ENCODE measurements at places on chromosomes 4 and X.
A peak's percentile ranks its signal among the peaks of the same experiment; 100 is the strongest.

- no peak for DNase-seq
- no peak overlapping the region for H3K4me3 ChIP-seq
- no peak overlapping the region for H3K27ac ChIP-seq
- H3K4me1 ChIP-seq = no peaks in the 10 kb centered on the region
- H3K27me3 ChIP-seq = no peaks in the 10 kb centered on the region
Observed at GRCh38 chr4:48255072-48255958, 14.3 kb downstream of the TEC start.

DNA sequence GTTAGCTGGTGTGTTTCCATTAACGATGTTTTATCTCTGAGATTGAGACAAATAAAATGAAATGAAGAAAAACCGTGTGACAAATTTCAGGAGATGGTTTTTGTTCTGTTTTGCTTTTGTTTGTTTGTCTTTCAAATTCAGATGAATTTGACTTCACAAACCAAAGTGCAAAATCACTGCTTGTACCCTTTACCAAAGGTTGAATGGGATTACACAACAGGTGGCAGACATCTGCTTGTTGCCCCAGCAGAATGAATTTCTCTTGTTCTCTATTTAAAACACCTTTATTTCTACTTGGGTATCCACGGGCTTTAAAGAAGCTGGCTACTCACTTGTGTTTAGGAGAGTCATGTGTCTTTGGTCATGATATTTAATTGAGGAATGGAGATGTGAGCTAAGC lies 239.7 kb upstream of the CLNK start:
- H3K27me3 ChIP-seq = no peaks in the 10 kb centered on the region
- H3K27ac ChIP-seq = no peak overlapping the region
- no peaks in the 10 kb centered on the region for H3K36me3 ChIP-seq
- no peak overlapping the region for H3K4me3 ChIP-seq
- DNase-seq = no peak
- no peaks in the 10 kb centered on the region for H3K4me1 ChIP-seq

GRCh38 chr4:38723726-38724474 lies 58.9 kb downstream of the TLR10 start:
- no peak overlapping the region for H3K27ac ChIP-seq
- no peaks in the 10 kb centered on the region for H3K36me3 ChIP-seq
- no peak for DNase-seq
- no peak overlapping the region for H3K4me3 ChIP-seq
- H3K4me1 ChIP-seq = peaks cover 17% of the 10 kb centered on the region

GRCh38 chrX:23656684-23657083 lies 10.6 kb upstream of the PRDX4 start:
- no peak overlapping the region for H3K4me3 ChIP-seq
- H3K36me3 ChIP-seq = no peaks in the 10 kb centered on the region
- no peak for DNase-seq
- no peak overlapping the region for H3K27ac ChIP-seq

- no peak overlapping the region for H3K27ac ChIP-seq
- H3K36me3 ChIP-seq = no peaks in the 10 kb centered on the region
- H3K4me1 ChIP-seq = peaks cover 3% of the 10 kb centered on the region
- DNase-seq = no peak
- H3K4me3 ChIP-seq = no peak overlapping the region
Observed at GRCh38 chr4:1417522-1418390, 11.5 kb upstream of the NKX1-1 start.

DNA sequence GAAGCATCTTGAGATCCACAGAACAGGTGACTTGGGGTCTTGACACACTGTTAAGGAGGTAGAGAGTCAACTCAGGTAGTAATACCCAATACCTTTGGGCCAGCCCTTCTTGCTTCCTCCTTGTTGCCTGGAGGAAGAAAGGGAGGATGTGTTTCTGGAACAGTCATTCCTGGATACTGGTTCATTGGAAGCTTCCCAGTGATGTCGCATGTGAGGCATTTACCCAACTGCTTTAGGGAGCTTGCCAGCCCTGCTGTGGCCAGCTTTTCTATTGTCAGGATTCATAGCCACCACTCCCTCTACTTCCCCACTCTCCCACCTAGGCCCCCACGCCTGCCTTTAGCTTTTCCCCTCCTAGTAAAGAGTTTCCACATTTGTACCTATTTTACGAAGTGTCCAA lies 310.3 kb upstream of the PRPS2 start:
- no peak overlapping the region for H3K4me3 ChIP-seq
- no peak for DNase-seq
- no peaks in the 10 kb centered on the region for H3K36me3 ChIP-seq

DNA sequence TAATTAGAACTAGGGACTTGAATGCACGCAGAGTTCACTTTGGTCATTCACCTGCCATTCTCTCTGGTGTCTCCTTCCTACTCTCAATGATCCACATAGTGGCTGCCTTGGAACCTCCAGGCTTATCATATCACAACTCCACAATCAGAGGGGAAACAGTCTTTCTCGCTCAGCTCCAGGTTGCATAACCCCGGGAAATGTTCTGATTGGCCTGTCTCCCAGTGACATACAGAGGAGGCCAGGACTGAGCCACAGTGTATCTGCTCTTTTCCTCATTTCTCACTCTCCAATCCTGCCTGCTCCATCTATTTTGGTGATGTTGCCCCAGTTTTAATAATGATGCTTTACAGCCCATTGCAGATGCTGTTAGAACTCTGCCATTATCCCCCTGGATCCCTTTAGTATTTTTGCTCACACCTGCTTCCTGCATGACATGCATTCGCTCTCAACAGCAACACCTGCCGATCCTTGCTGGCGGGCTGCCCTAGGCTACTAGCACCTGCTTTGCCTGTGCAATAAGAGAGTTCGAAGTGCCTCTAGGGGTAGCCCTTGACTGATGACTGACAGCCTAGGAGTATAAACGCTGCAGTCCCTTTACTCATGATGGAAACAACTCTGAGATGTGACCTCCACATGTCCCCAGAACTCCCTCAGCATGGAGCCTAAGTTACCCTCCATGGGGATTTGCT lies 211.3 kb upstream of the RPS6KA3 start:
- H3K4me3 ChIP-seq = no peak overlapping the region
- H3K4me1 ChIP-seq = no peaks in the 10 kb centered on the region
- H3K27me3 ChIP-seq = peaks cover 6% of the 10 kb centered on the region
- DNase-seq = no peak
- no peak overlapping the region for H3K27ac ChIP-seq
- no peaks in the 10 kb centered on the region for H3K36me3 ChIP-seq

- H3K36me3 ChIP-seq = no peaks in the 10 kb centered on the region
- H3K4me1 ChIP-seq = peaks cover 7% of the 10 kb centered on the region
- H3K4me3 ChIP-seq = no peak overlapping the region
- DNase-seq = no peak
Observed at GRCh38 chrX:31117266-31117665, 45.4 kb upstream of the FTHL17 start.

GRCh38 chr4:83356899-83357661 lies 22.4 kb upstream of the HPSE start:
- peaks cover 10% of the 10 kb centered on the region for H3K4me1 ChIP-seq
- no peak overlapping the region for H3K4me3 ChIP-seq
- peaks cover 4% of the 10 kb centered on the region for H3K36me3 ChIP-seq

DNA sequence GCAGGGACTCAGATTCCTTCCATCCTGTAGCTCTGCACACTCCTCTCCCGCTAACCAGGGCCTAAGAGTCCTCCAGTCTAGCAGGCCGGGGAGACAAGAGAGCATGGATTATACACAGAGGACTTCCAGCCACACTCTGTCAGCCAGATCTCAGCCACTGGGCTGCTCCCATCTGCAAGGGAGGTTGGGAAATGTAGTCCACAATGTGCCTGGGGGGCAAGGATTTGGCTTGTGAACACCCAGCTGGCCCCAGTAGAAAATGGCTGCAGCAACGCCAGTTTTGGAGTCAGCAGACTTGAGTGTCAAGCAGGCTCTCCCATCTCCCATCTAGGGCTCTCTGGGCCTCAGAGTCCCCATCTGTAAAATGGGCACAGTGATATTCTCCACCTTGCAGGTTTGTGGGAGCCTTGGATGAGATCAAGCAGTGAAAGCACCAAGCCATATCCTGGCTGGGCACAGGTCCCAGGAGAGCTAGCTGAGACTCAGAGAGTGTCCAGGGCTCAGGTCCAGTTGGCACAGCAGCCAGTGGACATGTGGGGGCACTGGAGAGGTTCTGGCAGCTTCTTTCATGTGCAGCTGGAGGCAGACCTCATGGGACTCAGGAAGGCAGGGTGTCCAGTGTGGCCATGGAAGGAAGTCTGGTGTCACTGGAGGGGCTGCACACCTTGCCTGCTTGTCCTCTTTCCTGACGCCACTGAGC lies 14.6 kb downstream of the PSAPL1 start:
- no peaks in the 10 kb centered on the region for H3K4me1 ChIP-seq
- H3K36me3 ChIP-seq = no peaks in the 10 kb centered on the region
- no peak overlapping the region for H3K27ac ChIP-seq
- no peak overlapping the region for H3K4me3 ChIP-seq
- H3K27me3 ChIP-seq = no peaks in the 10 kb centered on the region

DNA sequence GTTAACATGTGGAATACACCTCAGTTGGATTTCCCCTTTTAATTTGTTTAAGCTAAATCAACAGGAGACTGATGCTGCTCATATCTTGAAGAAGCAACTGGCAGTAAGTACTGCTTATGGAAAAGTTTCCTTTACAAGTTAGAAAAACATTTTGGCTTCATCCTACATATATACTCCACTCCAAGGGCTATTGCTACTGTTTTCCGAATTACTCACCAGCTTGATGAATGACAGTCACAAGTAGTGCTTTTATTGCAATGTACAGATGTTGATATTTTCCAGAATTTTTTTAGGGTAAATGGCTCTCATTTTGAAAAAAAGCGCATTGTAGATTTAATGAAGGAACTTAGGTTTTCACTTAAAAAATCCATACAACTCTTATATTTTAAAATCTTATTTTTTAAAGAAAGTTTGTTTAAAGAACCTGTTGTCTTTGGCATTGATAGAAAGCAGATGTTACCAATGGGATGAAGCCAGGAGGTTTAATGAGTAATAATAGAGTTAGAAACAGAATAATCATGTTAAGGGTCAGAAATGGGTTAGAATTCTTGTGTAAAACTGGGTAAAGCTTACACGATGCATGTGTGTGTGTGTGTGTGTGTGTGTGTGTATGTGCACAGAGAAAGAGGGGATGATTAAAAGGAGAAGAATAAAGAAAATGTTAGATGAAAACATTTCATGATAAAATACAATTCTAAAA lies 272.9 kb downstream of the CFAP299 start:
- no peaks in the 10 kb centered on the region for H3K36me3 ChIP-seq
- H3K27me3 ChIP-seq = no peaks in the 10 kb centered on the region
- H3K27ac ChIP-seq = no peak overlapping the region
- no peaks in the 10 kb centered on the region for H3K4me1 ChIP-seq
- no peak overlapping the region for H3K4me3 ChIP-seq

DNA sequence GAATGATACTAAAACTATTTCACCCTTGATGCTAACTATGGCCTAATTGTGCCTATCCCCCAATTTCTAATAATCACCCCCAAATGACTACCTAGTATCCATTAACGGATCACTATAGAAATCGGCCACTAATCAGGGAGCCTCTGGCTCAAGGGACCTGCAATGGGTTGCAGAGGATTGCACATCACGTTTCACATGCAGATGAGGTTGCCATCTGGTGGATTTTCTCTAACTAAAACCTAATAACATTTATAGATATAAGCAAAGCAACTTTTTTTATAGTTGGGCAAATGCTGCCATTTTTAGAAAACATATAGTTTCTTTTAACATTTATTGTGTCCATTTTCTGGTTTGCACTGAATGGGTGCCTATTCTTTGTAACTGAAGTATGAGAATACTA lies 28.3 kb upstream of the ALG13 start:
- no peaks in the 10 kb centered on the region for H3K4me1 ChIP-seq
- no peak overlapping the region for H3K27ac ChIP-seq
- H3K36me3 ChIP-seq = no peaks in the 10 kb centered on the region
- no peak overlapping the region for H3K4me3 ChIP-seq

DNA sequence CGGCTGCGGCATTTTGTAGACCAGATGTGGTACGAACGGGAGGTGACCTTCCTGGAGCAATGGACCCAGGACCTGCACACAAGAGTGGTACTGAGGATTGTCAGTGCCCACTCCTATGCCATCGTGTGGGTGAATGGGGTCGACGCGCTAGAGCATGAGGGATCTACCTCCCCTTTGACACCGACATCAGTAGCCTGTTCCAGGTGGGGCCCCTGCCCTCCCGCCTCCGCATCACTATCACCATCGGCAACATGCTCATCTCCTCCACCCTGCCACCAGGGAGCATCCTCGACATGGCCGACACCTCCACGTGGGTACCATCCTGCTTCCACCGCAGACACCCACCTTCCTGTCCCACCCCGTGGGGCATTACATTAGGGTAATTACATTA lies 46.2 kb downstream of the SMARCA5 start:
- no peaks in the 10 kb centered on the region for H3K27me3 ChIP-seq
- H3K4me1 ChIP-seq = peaks cover 16% of the 10 kb centered on the region
- DNase-seq = no peak
- H3K36me3 ChIP-seq = peaks cover 4% of the 10 kb centered on the region
- peak overlapping the region; percentile 86 for H3K27ac ChIP-seq
- H3K4me3 ChIP-seq = peak overlapping the region; percentile 77

GRCh38 chrX:39891781-39892180 lies 206.0 kb downstream of the BCOR start:
- peak overlapping the region; percentile 90 for H3K27ac ChIP-seq
- H3K27me3 ChIP-seq = peaks cover 6% of the 10 kb centered on the region
- no peak overlapping the region for H3K4me3 ChIP-seq

DNA sequence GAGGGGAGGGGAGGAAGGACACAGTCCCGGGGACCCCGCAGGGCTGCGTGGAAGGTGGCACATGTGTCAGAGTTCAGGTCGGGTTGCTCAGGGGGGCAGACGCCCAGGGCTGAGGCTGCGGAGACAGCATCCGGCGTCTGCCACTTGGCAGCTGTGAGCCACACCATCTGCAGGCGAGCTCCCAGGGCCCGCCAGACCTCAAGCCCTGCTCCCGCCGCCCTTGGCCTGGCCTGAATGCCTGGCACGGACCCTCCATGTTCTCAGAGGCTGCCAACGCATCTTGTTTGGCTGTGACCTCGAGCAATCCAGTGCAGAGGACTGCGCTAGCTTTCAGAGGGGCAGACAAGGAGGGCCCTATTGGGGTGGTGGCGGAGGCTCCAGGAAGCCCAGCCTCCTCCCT lies 5.1 kb downstream of the BGN start:
- no peak for DNase-seq
- H3K27me3 ChIP-seq = peaks cover 2% of the 10 kb centered on the region
- no peaks in the 10 kb centered on the region for H3K4me1 ChIP-seq
- no peak overlapping the region for H3K4me3 ChIP-seq
- no peaks in the 10 kb centered on the region for H3K36me3 ChIP-seq

GRCh38 chr4:23547096-23547495 lies 342.8 kb downstream of the PPARGC1A start:
- DNase-seq = no peak
- no peak overlapping the region for H3K27ac ChIP-seq
- H3K27me3 ChIP-seq = no peaks in the 10 kb centered on the region
- no peaks in the 10 kb centered on the region for H3K4me1 ChIP-seq

- no peak overlapping the region for H3K27ac ChIP-seq
- no peaks in the 10 kb centered on the region for H3K4me1 ChIP-seq
- no peak overlapping the region for H3K4me3 ChIP-seq
- H3K27me3 ChIP-seq = peaks cover 3% of the 10 kb centered on the region
Observed at GRCh38 chrX:14427614-14428013, 101.7 kb upstream of the GLRA2 start.

- DNase-seq = no peak
- no peak overlapping the region for H3K4me3 ChIP-seq
Observed at GRCh38 chrX:47484885-47485284, 1.9 kb upstream of the ZNF41 start.

- no peaks in the 10 kb centered on the region for H3K27me3 ChIP-seq
- no peak overlapping the region for H3K27ac ChIP-seq
- no peak for DNase-seq
- peaks cover 6% of the 10 kb centered on the region for H3K4me1 ChIP-seq
- no peaks in the 10 kb centered on the region for H3K36me3 ChIP-seq
Observed at GRCh38 chrX:120739300-120739699, 109.4 kb upstream of the C1GALT1C1 start.

GRCh38 chrX:65702956-65703355 lies 35.5 kb downstream of the MSN start:
- DNase-seq = no peak
- peaks cover 65% of the 10 kb centered on the region for H3K36me3 ChIP-seq
- peak overlapping the region; percentile 75 for H3K27ac ChIP-seq
- H3K4me1 ChIP-seq = peaks cover 84% of the 10 kb centered on the region
- H3K4me3 ChIP-seq = no peak overlapping the region
- no peaks in the 10 kb centered on the region for H3K27me3 ChIP-seq
